ENCODE measurements at places on chromosomes 7 and 10.

- no peak for DNase-seq
Observed at GRCh38 chr7:36406156-36406555, 16.5 kb downstream of the ANLN start.

DNA sequence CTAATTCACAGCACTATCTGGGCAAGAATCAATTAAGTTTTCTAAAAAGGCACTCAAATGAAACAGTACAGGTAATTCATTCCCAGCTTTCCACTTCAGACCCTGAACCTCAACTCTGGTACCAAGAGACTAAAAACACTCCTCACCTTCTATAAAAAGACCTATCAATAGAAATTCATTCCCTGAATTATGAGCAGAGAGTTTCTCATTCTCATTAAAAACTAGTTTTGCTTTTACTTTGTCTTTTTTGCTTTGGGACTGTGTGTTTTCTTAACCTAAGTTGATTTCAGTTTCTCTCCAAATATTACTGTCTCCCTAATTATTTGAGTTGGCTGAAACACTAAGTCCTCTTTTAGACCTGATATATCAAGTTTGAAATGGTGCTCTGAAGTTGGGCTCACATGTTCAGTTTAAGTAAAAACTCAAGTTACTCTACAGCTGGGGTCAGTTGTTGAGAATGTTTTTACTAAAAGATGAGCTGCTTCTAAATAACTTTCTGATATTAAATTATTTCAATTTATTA, 189.5 kb downstream of the JAZF1 start:
- DNase-seq, result no peak

GRCh38 chr7:80967071-80967916, 48.4 kb upstream of the SEMA3C start:
- no peak for DNase-seq

DNA sequence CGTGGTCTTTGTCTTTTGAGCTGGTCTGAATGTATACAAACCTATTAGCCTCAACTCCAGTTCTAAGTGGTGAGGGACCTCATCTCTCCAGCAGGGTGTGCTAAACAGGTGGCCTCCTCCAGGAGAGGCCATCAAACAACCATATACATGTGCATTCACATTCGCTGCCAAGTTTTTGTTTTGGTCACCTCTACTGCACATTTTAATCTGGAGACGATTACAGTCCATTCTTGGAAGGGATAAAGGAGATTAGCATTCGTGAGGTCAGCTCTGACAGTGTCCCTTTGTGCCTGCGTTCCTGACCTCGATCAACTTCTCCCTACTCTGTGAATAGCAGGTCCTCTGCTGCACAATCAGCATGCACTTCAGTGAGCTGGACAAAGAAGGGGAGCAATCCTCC, 60.8 kb downstream of the RHOBTB1 start:
- peak; percentile 57 for DNase-seq

GRCh38 chr7:143188994-143189393, 5.8 kb downstream of the TAS2R39 start:
- no peak for DNase-seq

- DNase-seq, result no peak
Observed at GRCh38 chr7:151460474-151460855, 20.5 kb upstream of the CRYGN start.

- no peak for DNase-seq
Observed at GRCh38 chr10:126126866-126127265, 230.5 kb downstream of the FANK1 start.

DNA sequence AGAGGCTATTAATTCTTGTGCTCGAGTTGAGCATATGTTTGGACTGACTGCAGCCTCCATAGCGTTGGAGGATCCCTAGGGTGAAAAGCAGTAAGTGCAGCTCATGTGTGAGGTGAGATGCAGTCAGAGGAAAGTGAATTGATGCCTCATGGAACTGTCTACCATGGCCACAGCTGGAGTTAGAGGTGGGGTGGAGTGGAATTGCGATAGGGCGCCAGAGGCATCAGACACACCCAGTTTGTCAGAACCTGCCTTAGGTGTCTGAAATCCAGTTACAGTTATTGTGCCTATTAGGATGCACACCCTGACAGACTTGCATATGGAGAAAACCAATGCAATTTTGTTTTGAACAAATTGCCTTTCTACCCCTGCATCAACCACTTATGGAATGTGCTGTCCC, 39.4 kb downstream of the ERLIN1 start:
- DNase-seq, result no peak

- DNase-seq, result no peak
Observed at GRCh38 chr10:129330211-129330610, 136.8 kb upstream of the MGMT start.

- peak; percentile 90 for DNase-seq
Observed at GRCh38 chr7:150978126-150978789, at the start of gene KCNH2. TSS of gene KCNH2 (minus strand) at chr7:150978321. CDS start at chr7:150977913, 408 bp downstream.

GRCh38 chr10:74643596-74643975, 182.8 kb upstream of the KAT6B start:
- DNase-seq, result no peak

DNA sequence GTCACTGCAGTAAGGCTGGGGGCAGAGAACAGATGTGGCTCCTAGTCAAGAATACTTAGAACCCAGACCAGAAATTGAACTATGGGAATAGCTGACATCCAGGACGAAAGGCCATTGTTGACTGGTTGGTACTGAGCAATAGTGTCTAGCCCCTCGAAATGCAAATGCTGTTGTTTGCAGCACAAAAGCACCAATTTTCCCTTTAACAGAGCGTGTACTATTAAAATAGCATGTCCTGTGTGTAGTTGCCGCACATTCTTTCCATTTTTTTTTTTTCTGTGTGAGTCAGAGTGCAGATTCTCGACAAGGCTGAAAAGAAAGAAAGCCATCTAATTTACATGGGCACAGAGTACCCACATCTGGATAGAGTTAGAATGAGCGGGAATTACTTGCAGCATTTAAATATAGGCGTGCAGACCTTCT, 302.4 kb downstream of the PTEN start:
- DNase-seq, result no peak

DNA sequence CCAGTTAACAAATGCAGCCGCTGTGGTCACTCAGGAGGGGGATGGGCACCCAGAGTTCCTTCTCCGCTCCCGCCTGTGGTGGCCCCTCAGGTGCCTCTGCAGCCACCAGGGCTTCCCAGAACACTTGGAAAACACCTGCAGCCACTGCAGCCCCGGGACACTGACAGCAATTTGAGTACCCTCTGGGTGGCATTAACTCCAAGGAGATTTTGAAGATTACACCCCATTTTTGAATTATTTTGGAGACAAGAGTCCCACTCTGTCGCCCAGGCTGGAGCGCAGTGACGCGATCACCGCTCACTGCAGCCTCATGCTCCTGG, 32.2 kb downstream of the IL15RA start:
- DNase-seq, result no peak

- no peak for DNase-seq
Observed at GRCh38 chr7:148337246-148337965, 253.2 kb upstream of the C7orf33 start.

GRCh38 chr10:6177880-6178281, 24.9 kb upstream of the PFKFB3 start:
- no peak for DNase-seq
